Stimulated activated CD4-positive, alpha-beta T cell treated with anti-CD3 and anti-CD28 coated beads, TNF-alpha, amount 100 ng/mL, for 48 hours (primary cell): ENCODE measurements at places on chromosomes 4 and X.

DNA sequence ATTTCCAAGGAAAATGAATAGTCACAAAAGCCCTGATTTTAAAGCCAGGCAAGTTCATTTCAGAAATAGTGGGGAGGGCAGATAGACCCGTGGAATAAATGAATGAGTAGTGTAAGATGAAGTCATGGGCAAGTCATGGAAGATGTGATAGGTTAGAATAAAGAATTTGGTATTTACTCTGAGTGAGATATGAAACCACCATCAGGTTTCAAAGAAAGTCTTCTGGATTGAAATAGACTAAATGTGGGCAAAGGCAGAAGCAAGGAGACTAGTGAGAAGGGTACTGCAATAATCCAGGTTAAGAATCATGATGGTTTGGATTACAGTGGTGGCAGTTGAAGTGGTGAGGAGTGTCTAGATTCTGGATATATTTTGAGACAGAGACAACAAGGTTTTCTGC is 218.5 kb upstream of the AFF2 start:
- DNase-seq: no peak

DNA sequence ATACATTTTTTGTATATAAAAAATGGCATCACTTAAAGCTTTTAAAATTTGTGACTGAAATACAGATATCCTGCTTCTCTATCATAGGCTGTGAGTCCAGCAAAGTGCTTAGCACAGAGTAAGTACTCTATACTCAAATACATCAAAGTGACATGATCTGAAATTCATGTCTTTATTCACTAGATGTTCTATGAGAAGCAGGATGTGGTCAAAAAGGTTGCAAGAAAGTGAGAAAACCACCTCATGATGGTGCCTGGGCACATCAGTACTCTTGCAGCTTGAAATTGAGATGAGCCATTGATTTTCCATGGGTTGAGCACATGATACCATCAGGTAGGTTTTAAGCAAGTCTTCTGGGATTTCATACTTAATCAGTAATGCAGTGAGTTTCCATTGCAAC is 20.4 kb upstream of the SFRP2 start:
- DNase-seq: no peak

DNA sequence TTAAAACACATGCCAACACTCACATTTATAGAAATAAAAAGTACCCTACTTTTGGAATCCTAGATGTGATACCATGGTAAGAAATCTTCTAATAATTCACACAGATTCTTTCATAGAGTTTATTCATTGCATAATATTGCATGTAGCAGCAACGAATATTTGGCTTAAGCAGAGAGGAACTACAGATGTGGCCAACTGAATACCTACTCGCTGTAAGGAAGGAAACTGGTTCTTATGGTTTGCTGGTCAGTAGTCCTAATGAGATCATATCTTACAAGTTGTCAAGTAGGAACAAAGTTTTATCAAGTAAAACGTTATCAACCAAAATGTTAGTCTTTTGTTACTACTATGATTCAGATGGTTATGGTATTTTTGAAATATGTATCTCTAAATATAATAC is 996.1 kb downstream of the PDHA2 start:
- DNase-seq: no peak

GRCh38 chr4:133694416-133694815 is 507.2 kb downstream of the PABPC4L start:
- no peak for DNase-seq

- no peak for DNase-seq
Observed at GRCh38 chr4:86442881-86443280, 83.0 kb upstream of the MAPK10 start.

DNA sequence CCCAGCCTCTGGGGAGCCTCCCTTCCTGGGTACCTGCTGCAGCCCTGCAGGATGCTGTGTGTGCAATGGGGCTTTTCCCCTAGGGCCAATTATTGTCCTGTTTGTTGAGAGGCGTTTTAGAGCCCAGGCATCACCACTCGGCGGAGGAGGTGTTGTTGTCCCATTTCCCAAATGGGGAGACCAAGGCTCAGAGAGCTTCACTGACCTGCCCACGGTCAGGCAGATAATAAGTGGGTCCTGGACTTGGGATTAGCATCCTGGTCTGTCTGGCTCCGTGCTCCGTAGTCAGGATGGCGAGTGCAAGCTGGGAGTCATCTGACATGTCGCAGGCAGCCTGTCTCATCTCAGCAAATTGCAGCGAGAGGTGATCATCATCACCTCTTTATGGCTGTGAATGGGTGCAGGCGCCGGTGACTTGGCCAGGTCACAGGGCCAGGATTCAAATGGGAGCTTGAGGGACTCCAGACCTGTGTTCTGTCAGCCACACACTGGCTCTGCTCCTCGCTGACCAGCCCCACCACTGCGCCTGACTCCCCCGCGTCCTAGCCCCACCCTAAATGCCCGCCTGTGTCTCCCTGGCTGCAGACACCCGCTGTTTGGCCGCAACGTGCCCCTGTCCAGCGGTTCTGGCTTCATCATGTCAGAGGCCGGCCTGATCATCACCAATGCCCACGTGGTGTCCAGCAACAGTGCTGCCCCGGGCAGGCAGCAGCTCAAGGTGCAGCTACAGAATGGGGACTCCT is 16.6 kb downstream of the HTRA3 start:
- no peak for DNase-seq

GRCh38 chr4:48945981-48946380 is 39.4 kb upstream of the OCIAD2 start:
- DNase-seq: no peak

DNA sequence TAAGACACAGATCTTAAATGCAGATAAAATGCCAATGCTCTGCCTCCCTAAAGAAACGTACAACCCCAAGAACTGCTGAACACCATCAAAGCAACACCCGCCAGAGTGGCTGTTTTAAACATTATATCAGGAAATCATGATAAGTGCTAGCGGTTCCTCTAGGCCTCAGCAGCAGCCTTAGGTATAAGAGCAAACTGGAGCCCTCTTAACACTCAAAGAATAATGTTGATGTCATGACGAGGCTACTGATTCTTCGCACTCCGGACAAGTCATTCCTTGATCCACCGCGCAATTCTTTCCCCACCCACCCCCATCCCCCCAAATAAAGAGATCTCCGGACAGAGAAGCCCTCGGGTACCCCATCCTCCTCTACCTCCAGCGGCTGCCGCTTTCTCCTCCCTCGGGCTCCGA is 507 bp downstream of the LIN54 start:
- no peak for DNase-seq

DNA sequence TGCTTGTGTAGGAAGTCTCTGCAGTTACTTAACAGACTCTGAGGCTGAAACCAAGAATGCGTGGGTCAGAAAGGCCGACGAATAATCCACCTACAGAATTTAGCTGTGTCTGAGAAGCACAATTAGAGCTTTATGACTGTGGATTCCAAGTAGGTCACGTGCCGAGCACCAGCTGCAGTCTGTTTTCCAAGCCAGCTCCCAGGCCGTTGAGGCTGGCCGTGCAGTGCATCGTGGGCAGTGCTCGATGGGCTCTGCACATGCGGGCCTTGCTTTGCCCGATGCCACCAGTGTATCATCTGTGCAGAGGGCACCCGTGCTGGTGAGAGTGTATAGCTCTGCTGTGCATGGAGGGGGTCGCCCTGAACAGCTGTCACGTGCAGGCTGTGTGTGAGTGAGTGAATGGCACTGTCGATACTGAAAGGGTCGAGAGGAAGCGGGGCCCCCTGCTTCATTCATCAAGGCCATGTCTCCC is 67.5 kb upstream of the CLDN34 start:
- DNase-seq: no peak

DNA sequence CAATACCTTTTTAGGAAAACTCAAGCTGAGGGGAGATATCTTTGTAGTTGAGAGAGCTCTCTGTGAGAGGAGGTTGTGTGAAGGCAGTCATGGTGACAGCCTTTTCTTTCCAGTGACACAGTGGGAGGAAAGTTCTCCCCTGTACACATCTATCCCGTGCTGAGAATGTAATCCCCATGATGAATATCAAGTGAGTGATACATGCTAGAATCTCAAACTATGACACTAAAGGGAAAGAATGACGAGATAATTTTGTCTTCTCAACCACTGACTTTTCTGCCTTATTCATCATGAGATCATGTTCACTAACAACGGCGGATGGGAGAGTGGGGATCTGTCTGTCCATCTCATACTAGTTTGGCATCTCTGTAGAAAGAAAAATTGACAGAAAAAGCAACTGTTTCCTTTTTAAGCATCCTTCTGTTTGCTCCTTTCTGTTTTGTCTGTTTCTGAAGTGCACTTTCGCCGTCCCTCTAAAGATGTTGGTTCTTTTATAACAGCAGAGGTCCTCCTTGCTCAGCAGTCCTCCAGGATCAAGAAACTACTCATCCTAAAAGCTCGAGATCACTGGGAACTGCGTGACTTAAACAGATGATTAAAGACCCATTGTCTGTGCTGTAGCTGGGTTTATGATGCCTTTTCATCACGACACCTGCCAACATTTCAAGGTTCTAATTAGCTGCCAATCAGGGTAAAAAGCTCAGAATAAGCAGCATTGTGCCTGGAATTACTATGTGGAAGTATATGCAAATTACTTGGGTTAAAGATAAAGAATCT is 137.6 kb downstream of the DCK start:
- no peak for DNase-seq

DNA sequence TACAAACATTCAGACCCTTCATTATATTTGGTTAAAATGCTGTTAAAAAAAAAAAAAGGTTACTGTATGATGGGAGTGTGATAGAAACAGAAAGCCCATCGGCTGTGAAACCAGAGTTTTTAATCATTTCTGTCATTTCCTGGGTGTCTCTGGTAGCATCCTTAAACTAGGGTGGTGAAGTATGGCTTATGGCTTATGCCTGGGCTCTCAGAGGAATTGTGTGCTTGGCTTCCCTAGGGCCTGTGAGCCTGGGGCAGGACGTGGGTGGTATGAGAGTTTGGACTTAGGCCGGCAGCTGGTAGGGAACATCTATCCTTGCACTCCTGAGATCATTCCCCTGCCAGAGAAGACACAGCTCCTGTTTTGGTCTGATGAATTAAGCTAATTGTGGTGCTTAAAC is 52.2 kb downstream of the DCUN1D4 start:
- DNase-seq: no peak

- no peak for DNase-seq
Observed at GRCh38 chr4:186144198-186144945, 39.9 kb downstream of the FAM149A start.

DNA sequence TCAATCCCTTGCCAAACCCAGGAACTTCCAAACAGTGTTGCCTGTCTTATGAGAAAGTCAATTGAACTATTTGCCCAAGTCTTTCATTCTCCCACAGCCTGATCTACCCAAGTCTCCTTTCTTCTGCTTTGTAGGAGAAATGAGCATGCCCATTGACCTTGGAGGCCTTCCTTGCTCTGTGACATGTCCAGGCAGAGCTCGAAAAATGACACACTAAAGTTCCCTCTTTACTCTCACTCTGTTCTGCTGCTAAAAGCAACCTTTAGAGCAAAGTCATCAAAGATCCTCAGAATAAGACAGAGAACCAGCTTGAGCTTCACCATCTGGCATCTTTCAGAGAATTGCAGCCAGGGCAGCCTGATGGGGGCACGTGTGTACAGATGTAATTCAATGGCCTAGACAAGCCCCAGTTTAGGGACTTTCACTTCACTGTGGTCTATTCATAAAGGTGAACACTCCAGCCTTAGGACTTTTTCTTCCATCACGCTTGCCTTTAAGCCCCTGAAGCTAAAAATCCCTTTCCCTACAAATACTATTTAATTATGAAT is 136.4 kb downstream of the AMELX start:
- no peak for DNase-seq

DNA sequence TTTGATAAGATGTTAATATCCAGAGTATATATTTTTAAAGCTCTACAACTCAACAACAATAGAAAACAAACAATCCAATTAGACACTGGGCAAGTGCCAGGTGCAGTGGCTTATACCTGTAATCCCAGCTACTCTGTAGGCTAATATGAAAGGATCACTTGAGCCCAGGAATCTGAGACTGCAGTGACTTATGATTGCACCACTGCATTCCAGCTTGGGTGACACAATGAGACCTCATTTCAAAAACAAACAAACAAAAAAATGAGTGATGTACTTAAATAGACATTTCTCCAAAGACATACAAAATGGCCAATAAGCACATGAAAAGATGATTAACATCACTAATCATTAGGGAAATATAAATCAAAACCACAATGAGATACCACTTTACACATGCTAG is 356.8 kb upstream of the PCDH10 start:
- DNase-seq: no peak

DNA sequence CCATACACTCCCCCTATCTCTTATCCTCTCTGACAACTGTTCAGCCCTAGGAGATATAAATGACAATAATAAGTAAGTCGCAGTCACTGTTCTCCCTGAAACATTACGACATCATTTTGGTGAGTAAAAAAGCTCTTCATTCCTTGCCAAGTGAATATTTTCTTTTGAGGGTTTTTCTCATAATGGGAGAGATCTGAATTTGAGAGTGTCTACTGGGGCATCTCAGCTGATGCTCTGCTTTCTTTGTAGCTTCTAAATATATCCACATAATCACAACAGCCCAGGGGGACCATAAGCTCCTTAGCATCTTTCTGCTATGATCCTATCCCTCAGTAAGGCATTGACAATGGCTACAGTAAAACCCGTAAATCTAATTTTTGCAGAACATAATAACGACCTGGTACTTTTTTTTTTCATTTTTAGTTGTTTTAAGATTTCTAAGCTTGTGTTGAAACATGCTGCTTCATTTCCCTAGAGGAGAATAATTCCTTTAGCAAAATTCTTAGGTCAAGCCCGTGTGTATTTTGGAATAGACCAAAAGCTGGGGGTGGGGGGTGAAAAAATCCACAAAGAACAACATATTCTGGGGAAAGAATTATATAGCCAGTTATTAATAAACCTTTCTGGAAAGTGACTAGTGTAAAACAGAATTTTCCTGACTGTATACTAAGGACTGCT is 78.1 kb upstream of the GPM6B start:
- DNase-seq: no peak

GRCh38 chrX:65528705-65529340 is 5.8 kb downstream of the LAS1L start:
- DNase-seq: peak; percentile 5

- no peak for DNase-seq
Observed at GRCh38 chr4:74733756-74734155, 60.6 kb downstream of the BTC start.

DNA sequence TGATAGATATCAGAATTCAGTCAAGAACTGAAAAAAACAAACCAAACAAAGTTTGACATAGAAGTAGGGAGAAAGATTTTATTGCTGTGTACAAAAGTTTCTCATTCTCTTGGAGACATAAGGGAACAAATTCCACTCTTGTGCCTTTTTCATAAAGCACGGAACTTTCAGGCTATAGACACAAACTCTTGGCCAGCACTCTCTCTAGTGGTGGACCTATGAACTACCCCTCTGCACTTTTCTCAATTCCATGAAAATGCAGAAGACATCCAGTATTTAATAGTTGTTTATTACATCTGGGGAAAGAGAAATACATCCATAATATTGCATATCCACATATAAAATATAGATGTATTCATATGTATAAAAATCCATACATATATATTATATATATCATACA is 291.6 kb upstream of the HS3ST1 start:
- no peak for DNase-seq

DNA sequence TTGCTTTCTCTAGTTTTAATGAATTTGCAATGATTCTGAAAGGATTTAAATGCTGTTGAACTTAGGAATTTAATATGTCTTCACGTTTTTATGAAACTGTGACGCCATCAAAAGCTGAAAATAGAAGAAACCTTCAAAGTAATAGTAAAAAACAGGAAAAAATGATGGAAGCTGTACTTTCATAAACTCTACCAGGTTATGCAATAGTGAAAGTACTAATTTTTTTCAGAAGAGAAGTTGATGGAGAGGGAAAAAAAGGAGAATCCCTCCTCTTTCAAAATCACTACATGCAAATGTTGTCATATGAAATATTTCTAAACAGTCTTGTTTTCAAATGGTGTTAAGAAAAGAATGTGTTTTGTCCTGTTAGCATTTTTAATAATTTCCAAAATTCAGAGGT is 73.6 kb downstream of the ZNF330 start:
- DNase-seq: no peak
